ENCODE measurements at places on chromosomes 1 and 21.

GRCh38 chr1:109391626-109392025 lies 6.1 kb downstream of the SORT1 start:
- no peak for DNase-seq

DNA sequence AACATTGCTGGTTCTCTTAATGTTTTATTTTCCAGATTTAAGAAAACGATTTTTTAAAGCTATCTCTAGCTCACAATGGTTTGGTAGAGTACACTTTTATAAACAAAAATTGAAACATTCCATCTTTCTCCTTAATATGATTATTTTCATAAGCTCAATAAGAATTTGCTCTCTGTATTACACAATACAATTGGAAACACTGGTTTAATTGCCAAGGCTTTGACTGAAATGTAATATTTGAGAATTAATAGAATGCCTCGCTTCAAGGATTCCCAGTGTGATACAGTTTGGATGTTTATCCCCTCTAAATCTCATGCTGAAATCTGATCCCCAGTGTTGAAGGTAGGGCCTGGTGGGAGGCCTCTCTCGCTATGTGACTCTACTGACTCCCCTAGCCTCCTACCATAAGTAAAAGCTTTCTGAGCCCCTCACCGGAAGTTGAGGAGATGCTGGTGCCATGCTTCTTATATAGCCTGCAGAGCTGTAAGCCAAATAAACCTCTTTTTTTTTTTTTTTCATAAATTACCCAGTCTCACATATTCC lies 67.4 kb downstream of the DDAH1 start:
- DNase-seq: no peak

DNA sequence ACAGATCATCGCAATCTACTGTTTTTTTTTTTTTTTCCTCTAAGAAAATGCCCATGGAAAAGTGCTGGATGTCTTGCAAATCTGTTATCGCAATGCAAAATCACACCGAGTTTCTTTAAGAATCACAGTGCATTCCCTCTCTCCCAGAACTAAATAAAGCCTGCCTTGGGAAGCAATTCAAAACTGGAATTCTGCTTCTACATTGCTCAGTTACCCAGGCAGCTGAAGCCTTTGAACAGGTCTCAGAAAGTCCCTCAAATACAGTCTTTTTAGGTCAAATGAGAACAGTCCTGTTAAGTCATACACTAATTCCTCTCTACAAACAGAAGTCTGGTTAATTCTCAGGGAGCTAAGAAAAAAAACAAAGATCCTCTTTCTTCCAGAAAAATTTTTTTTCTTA lies 46.3 kb downstream of the SLC30A10 start:
- DNase-seq: no peak

DNA sequence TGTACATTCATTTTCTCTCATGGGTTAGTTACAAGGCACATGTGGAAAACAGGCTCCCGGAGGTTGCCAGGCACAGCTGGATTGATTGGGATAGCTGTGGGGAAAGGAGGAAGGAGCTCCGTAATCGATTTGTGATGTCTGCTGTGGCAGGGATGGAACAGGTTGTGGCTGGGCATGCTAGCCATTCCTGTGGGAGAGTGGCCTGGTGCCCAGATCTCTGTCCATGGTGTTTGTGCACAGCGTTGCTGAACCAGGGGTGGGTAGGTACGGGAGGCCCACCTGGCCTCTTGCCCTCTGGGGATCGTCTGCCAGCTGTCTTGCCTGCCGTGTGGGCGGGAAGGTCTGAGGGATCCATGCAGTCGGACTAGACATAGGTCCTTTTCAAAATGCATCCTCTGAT lies 302.8 kb upstream of the VAMP3 start:
- DNase-seq: no peak

GRCh38 chr1:180309338-180309737 lies 79.3 kb downstream of the LHX4 start:
- no peak for DNase-seq

- no peak for DNase-seq
These were observed 26.1 kb downstream of the F3 start for GRCh38 chr1:94515296-94515947.

DNA sequence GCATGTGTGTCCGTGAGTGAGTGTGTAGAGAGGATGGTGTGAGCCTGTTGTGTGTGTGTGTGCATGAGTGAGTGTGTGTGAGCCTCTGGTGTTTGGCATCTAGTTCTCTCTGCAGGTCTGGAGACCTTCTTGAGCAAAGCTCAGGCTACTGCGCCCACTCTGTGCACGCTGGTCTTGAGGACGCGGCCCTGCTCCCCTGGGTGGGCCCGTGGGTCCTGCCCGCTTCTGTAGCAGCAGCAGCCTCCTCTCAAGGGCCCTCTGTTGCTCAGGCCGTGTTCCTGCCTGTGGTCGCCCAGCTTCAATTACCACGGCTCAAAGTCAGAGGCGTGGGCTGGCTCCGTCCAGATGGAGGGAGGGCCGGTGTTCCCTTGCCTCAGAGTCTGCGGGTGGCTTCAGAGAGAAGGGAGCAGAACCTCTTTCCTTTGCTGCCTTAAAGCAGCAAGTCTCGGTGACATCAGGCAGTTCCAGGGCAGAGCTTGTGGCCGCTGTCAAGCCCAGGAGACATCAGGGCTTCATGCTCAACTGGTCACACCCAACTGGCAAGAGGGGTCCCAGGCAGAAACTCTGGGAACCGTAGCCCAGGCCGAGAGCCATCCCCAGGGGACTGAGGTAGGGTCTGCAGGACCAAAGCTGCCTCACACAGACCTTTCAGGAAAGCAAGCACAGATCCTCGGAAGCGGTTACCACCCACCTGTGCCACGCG lies 270.6 kb upstream of the VAMP3 start:
- DNase-seq: no peak

GRCh38 chr1:46991083-46991923 lies 32.2 kb upstream of the CYP4X1 start:
- DNase-seq: no peak

GRCh38 chr1:55057956-55058298 lies 18.6 kb downstream of the PCSK9 start:
- DNase-seq: no peak

GRCh38 chr1:214330222-214330621 lies 49.3 kb downstream of the SMYD2 start:
- DNase-seq: no peak

GRCh38 chr1:221696718-221697461 lies 45.0 kb downstream of the DUSP10 start:
- DNase-seq: no peak

DNA sequence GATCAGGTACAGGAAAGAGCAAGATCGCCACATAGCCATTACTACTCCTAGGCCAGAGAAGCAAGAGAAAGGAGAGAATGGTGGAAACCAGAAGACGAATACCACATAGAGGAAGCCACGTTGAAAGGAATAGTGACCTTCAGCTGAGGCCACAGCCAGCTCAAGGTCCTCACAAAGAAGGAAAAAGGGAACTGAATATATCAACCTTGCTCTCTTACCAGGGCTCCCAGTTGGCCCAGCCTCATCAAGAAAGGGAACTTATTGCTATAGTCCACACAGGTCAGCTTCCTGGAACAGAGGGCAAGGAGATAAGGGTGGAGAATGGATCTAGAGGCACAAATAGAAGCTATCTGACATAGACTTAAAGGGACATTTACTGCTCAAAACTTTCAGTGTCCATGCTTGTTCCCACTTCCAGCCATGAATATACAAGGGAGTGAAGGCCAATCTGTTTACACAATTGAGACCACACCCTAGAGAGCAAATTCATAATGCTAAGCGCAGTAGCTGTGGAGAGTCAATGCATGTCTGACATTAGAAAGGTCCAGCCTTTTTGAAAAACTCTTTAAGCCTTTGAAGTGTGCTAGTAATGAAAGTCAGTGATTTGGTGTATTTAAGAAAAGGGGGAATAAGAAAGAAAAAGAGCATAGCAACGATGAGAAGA lies 120.7 kb upstream of the ZC3H11B start:
- DNase-seq: no peak

GRCh38 chr1:41856944-41857285 lies 61.8 kb downstream of the HIVEP3 start:
- DNase-seq: no peak

- no peak for DNase-seq
These were observed 43.7 kb upstream of the IPO9 start for GRCh38 chr1:201785291-201785690.

GRCh38 chr1:228168563-228169270 lies 3.1 kb downstream of the IBA57 start:
- no peak for DNase-seq

Data from NCI-H1930 (cell line).